ENCODE measurements at places on chromosomes 11 and 22.

DNA sequence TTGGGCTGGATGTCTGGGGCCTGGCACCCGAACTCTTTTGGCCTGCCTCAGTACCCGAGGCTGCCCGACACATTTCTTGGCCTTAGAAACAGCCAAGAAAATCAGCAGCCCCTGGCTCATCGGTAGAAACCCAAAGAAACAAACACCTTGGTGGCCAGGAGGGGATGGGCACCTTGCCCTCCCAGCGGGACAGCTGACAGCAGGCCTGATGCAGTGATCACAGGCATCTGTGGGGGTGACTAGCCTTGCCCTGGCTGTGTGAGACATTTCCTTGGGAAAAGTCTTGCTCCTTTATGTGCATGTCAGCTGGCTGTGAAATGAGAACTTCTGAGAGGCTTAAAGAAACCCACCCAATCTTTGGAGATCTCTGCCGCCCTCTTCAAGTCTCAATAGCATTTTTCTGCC is 60.9 kb downstream of the SMIM38 start:
- DNase-seq: no peak

GRCh38 chr11:33258631-33259205 is 1.5 kb downstream of the HIPK3 start:
- DNase-seq: no peak

DNA sequence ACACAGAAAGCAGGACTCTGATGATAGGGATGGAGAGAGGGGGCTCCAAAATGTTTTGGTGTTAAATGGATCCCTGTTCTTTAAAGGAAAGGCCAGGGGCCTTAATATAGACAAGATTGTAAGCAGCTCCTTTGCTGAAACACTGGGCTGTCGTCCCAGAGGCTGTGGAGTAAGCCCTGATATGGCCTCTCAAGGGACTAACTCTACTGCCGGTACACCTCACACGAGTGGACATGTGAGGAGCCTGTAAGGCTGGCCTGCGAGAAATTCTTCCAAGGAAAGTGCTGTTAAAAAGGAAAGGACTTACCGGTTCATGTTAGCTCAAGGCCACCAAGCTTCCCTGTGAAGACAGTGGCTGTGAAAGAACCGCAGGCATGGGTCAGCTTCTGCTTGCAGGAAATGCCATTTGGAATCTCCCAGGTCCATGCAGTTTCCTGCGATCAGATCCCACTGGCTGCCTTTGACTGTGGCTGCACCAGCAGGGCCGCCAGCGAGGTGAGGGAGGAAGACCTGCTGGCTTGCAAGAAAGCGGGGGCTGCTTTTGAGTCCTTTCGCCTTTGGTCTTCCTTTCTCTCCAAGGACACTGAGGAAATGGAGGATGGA is 106.6 kb downstream of the PRR5L start:
- no peak for DNase-seq

GRCh38 chr11:2269601-2270321 is 627 bp downstream of the ASCL2 start:
- peak; percentile 39 for DNase-seq

- DNase-seq: no peak
Observed at GRCh38 chr22:35653824-35654223, 5.6 kb downstream of the APOL6 start.

DNA sequence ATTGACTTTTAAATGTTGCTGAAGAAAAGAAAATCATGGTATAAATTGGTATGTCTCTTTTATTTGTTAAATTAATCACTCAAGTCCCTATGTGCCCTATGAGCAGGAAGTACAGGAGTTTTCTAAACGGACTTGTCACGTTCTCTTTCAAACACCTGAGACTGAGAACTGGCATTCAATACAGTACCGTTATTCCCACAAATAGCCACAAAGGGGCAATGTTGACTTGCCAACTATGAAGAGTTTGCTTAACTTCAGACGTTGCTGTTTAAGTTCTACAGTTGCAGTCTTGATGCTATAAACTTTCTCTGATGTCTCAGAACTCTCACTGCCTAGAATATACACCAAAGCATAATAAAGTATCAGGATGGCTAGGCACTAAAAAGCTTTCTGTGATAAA is 7.6 kb downstream of the OR56A1 start:
- no peak for DNase-seq

GRCh38 chr11:112797648-112798293 is 163.4 kb upstream of the NCAM1 start:
- DNase-seq: no peak

DNA sequence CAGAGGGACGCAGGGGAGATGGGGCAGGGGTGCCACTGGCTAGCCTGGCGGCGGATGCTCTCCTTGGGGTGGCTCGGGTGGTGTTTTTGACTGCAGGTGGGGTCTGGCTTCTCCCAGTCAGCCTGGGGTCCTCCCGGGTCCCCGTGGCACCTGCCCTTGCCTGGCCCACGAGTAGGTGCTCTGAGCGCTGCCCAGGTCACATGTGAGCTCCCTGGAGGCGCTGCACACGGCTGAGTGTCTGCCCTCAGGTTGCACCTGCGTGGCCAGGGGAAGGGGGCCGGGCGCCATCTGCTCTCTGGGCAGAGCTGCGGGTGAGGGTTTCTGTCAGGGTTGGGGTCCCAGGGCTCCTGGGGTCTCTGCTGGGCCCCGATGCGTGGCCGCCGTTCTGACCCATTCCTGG is 5.2 kb downstream of the TSPAN4 start:
- no peak for DNase-seq

DNA sequence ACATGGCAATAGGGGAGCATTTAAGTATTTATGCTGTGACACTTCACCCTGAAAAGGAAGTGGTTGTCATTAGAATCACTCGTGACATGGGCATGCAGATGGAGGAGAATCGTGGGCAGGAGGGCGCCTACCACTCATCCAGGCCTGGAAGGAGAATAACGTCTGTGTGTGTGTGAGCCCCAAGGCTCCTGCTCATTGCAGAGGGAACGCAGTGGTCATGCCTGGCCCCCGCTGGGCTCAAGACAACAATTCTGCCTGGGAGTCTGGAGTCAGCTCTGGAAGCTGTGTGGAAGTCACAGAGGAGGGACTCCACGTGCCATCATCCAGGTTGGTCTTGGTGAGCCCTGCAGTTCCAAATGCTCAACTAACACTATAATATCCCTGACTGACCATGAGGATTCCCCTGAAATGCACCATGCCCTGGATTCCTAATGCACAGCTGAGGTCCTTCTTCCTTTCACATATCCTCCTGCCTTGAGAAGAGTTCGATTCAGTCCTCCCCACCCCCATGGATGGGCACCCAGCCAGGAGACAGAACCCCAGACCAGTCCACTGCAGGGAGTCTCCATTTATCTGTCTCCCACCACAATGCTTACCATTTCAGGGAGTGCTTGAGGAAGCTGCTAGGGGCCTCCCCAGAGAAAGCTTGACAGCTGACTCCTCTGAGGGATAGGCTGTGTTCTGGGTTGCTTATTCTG is 446.9 kb upstream of the B3GAT1 start:
- DNase-seq: no peak

GRCh38 chr22:23789121-23789520 is 2.4 kb downstream of the SMARCB1 start:
- no peak for DNase-seq

Measured in activated CD4-positive, alpha-beta T cell treated with anti-CD3 and anti-CD28 coated beads for 4 hours (primary cell).